ENCODE measurements at places on chromosomes 3 and 15.

- DNase-seq = no peak
Measured at GRCh38 chr15:68334661-68335124, 57.1 kb downstream of the FEM1B start.

DNA sequence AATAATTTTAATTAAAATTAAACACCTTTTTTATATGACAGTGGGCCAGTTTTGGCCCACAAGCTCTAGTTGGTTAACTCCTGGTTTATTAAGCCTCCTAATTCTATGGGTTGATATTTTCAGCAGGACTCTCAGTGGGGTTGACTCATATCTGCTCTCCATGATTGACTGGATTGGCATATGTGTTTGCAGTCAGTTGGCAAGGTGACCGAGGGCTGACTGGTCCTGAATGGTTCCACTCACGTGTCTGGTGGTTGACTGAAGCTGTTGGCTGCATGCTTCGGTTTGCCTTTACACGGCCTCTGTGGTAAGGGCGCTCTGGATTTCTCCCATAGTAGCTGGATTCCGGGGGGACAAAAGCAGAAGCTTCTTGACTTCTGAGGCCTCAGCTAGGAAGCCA lies 65.3 kb upstream of the ZNF280D start:
- DNase-seq = no peak

GRCh38 chr15:65982627-65983322 lies 113.5 kb downstream of the RAB11A start:
- DNase-seq = no peak

DNA sequence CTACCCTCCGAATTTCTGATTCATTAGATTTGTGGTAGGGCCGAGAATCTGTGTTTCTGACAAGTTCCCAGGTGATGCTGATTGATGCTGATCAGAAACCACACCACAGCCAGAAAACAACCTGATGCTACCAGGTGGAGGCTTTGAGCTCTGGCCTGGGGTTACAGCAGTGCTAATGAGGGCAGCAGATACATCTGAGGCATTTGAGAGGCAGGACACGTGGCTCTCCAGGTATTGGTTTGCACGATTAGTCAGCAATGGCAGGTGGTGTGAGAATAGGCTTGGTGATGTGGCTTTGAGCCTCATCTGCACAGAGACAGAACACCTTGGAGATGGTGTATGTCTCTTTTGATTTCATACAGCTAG lies 78.8 kb upstream of the THBS1 start:
- DNase-seq = no peak

GRCh38 chr3:135082706-135083105 lies 287.6 kb downstream of the EPHB1 start:
- DNase-seq = no peak

- no peak for DNase-seq
Measured at GRCh38 chr15:70528270-70528706, 235.1 kb downstream of the UACA start.

- DNase-seq = no peak
Measured at GRCh38 chr3:196501316-196502044, 2.1 kb downstream of the RNF168 start.

- DNase-seq = no peak
Measured at GRCh38 chr15:57614241-57614640, 22.5 kb downstream of the MYZAP start.

DNA sequence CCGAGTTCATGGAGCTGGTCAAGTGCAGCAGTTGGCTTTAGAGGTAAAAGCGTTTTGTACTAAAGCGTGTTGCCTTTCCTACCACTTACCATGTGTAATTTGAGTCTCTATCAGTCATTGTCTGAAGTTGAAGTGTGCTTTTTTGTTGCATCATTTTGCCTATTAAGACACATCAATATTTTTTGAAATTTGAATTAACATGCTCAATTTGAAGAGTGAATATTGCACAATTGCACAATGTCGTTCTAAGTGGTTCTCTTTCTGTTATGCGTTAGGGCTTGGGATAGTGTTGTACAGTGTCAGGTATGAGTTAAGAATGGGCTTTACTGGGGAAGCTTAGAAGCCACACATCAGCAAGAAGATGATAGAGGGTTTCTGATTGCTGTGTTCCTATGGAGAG lies 84.0 kb upstream of the ACKR4 start:
- no peak for DNase-seq

GRCh38 chr3:113615976-113616375 lies 80.5 kb downstream of the USF3 start:
- peak; percentile 30 for DNase-seq

DNA sequence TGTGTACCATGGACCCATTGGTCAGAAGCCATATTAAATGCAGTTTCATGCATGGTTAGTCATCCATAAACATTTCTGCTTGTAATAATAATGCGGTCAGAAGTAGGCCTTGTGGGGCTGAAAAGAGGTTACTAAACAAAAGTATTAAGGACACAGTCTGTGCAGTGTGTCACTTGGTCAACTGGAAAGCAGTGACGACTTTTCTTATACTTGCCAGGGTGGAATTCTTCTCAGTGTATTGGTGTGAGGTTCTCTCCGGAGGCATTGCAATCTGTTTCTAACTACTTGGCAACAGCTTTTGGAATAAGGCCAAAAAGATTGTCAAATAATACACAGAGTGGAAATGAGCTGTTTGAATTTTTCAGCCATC lies 46.8 kb downstream of the CHL1 start:
- DNase-seq = no peak

- no peak for DNase-seq
Measured at GRCh38 chr3:105868431-105868741, 426 bp downstream of the CBLB start.

GRCh38 chr3:151171145-151171757 lies 31.8 kb downstream of the GPR171 start:
- no peak for DNase-seq

DNA sequence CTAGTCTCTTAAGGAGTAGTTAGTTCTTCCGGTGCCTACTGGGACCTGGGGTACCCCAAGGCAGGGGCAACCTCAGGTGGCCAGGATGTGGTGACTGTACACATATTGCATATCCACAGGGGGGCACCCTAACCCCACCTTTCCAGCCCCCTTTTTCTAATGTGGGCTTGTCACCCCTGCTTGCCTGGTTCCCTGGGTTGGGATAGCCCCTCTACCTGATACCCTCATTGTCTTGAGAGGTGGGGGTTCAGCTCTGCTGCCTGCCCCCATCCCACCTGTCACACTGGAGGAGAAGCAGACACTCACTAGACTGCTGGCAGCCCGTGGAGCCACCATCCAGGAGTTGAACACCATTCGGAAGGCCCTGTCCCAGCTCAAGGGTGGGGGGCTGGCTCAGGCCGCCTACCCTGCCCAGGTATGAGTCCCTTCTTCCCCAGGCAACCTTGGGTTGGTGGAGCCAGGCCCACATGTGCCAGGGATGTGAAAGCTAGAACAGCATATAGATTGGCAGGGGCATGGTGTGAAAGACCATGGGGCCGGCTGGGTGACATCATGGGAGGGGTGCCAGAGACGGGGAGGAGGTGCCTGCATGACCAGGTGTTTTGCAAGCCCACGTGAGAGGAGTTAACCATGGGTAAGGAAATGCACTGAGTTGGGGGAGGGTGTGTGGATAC lies 4.0 kb downstream of the GLYCTK start:
- no peak for DNase-seq

- no peak for DNase-seq
Measured at GRCh38 chr3:184780981-184781515, 30.9 kb upstream of the VPS8 start.

GRCh38 chr3:39434574-39434973 lies 28.1 kb downstream of the RPSA start:
- no peak for DNase-seq

GRCh38 chr3:24810881-24811280 lies 316.2 kb upstream of the THRB start:
- no peak for DNase-seq

GRCh38 chr15:67928666-67929065 lies 88.8 kb upstream of the RNU6-1 start:
- DNase-seq = no peak

DNA sequence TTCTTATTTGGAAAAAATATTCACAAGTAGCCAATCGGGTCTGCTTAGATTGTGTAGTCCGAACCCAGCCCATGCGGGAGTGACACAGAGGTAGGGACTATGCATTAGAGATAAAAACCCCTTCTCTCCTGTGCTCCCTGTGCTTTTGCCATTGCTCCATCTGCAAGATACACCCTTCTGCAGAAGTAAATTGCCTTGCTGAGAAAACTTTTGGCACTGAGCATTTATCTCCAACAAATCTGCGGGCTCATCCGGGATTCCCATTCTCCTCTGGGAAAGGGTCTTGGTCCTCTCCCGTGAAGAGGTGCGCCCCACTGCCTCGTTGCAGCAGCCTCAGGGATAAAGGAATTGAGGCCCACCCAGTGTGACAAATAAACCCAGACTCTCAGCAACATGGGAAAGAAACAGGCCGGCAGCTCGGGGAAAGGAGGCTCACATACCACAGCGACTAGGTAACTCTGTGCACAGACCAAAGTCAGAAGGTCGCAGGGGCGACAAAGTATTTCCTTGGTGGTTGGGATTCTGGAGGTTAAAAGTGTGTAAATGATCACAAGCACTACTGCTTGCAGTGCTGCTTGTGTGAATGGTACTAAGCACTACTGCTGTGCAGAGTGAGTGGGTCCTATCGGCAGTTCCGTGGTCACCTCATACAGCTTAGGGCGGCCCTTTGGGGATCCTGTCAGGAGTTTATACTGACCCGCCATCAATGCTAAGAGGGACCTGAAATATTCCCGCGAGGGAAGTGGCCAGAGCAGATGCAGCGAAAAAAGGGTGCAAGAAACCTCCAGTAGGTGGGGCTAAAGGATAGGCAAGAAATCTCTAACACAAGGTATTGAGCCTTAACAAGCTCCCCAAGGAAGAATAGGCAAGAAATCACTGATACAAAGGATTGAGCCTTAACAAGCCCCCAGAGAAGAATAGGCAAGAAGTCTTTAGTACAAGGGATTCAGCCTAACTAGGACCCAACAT lies 54.3 kb downstream of the GSK3B start:
- DNase-seq = no peak

GRCh38 chr3:117489663-117490079 lies 780.1 kb downstream of the TUSC7 start:
- DNase-seq = no peak

- peak; percentile 27 for DNase-seq
Measured at GRCh38 chr15:82663186-82663600, 16.0 kb upstream of the CPEB1 start.

GRCh38 chr15:70195171-70195570 lies 97.5 kb upstream of the TLE3 start:
- peak; percentile 26 for DNase-seq

DNA sequence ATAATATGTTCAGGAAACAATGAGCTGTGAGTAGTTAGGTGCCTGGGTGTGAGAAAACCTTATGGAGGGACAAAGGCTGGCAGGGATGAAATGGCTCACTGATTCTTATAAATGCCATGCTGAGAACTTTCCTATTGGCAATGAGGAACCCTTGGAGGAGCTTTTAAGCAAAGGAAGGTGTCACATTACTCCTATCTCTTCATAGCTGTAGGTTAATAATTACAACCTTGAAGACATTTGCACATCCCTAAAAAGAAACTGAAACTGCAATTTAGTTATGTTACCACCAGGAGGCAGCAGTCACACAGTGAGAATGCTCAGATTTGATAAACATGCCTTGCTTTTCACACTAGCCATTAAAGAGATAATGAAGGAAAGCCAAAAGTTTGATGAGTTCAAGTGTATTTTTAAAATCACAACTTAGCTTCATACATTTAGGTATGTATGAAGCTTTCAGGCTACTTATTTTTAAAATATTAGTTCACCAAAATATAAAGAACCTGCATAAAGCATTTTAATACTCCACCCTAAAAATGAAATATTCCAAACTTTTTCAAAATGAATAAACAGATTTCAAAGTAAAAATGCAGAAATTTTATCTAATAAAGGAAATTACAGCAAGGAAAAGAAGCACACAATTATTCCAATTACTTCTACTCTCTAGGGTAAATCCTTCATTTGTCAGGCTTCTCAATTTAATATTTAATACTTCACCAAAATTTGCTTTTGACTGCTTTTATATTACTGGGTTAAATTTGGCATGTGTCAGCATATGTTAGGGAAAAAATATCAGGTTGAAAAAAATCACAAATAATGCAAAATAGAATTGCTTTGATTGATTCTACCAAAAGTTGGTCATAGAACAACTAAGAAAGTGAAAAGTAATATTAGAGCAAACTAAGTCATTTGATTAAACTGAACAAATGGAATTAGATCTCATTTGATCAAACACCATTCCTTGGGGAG lies 136.9 kb upstream of the SLC2A2 start:
- DNase-seq = no peak

GRCh38 chr3:108513961-108514360 lies 3.6 kb upstream of the MYH15 start:
- DNase-seq = no peak

DNA sequence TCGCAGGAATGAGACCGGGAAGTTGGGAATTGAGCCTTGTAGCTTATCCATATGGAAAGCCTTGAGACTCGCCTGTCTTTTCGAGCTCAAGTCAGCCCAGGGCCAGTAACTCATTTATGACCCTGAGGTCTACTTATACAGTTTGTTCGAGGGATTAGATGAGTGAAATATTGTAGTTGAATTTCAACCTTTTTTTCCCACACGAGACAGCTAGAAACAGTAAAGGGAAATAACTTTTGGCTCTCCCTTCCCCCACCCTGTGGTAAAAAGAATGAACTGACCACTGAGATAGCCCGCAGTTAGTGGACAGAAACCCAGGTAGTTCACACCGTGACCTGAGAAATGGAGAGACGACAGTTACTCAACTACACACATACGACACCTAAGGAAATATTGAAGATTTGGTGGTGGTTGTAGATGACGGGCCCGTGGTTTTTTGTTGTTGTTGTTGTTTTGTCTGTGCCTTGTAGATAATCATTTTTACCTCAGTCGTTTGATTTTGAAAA lies 841 bp downstream of the EIF3J start:
- DNase-seq = peak; percentile 28

DNA sequence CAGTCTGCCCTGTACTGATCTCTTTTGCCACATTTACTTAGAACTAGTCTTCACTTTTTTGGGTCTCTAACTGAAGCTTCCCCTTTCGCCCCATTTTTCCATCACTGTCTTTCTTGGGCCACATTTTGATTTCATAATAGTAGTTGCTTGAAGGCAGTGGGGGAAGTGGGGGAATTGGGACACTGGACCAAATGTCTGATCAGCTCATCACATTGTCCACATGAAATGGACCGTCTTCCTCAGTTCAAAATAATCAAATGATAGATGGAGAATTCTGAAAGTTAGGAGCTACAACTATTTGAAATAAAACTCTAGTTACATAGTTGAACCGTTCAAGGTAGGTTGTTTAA lies 747 bp downstream of the PDCD6IP start:
- no peak for DNase-seq

- no peak for DNase-seq
Measured at GRCh38 chr3:194405766-194406165, 6.7 kb upstream of the GP5 start.

Data from LNCaP clone FGC (cell line).